Stimulated activated CD4-positive, alpha-beta T cell treated with anti-CD3 and anti-CD28 coated beads, Interleukin-1b, Interleukin-23, amount 100 ng/mL, for 48 hours (primary cell): ENCODE measurements at places on chromosomes 6 and 20.

GRCh38 chr20:51450221-51450712, 92.3 kb downstream of the NFATC2 start:
- DNase-seq = no peak

DNA sequence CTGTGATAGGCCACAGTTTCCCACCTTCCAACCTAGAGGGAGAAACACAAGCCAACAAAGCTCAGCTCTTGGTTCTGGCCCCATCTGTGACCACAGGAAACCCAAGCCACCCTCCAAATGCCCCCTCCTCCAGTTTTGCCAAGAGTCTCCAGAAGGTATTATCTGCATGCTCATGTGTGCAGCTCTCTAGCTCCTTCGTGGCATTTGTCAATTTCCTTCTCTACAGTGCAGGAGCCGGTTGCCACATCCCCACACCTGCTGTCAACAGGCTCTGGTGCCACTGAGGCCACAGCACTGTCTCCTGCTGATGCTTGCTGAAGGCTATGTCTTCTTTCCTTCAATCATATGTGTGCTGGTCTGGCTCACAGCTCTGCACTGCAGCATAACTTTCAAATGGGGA, 177.2 kb downstream of the CLIC5 start:
- DNase-seq = no peak

DNA sequence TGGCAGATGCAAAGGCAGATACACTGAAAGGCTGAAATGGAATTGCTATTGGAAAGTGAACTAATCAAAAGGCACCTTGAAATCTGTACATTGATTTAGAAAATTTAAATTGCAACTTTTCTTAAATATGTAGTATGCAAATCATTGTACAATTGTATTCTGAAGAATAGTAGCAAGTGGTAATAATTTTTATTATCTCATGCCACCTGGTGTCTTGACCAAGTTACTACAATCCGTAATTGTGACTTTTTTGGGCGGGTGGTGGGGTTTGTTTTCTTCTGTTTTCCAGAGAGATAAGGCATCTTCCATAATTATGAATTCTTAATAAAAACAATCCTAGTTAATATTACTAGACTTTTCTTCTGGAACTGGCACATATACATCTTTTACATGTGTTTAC, 12.5 kb upstream of the BCKDHB start:
- DNase-seq = no peak

DNA sequence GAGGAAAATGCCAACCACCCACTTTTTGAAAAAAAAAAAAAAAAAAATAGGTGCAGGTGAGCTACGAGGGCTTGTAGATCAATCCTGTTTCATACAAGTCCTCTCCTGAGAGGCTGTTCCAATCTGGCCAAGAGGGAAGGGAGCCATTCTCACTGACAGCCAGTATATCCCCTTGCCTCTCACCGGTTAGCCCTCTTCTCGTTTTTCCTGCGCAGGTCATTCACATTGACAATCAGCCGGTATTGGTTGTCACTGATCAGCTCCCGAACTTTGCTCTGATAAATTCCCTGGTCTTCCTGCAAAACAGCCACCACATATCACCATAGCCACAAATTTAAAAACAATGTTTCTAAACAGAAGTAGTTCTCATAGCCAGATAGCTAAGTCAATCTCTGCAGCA, 1.4 kb downstream of the MCM3 start:
- DNase-seq = no peak

- DNase-seq = no peak
These were observed 414.9 kb downstream of the KIF16B start for GRCh38 chr20:16158090-16158975.
